T-helper 22 cell (primary cell): ENCODE measurements at places on chromosomes 12 and 14.

DNA sequence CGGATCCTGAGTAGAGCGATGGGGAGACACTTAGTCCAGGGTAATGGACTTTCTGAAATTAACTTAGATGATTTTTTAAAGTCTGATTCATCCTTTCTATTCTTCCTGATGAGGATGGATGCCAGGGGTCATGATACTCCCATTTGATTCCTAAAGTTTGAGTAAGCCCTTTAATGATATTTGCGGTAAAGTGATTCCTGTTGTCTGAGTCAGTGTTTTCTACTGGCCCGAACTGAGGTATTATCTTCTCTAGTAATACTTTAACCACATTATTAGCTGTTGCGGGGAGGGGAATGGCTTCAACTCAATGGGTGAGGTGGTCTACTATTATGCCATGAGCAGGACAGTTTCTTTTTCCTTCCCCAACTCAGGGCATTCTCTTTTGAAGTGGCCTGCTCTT, 111.6 kb downstream of the RIN3 start:
- no peak for DNase-seq

- DNase-seq = no peak
Observed at GRCh38 chr12:10855807-10856206, 6.5 kb upstream of the PRR4 start.

GRCh38 chr12:119206348-119207062, 27.8 kb downstream of the HSPB8 start:
- no peak for DNase-seq

- no peak for DNase-seq
Observed at GRCh38 chr14:40911141-40911540, 695.5 kb upstream of the LRFN5 start.

GRCh38 chr14:35818346-35819115, 7.6 kb upstream of the BRMS1L start:
- no peak for DNase-seq

DNA sequence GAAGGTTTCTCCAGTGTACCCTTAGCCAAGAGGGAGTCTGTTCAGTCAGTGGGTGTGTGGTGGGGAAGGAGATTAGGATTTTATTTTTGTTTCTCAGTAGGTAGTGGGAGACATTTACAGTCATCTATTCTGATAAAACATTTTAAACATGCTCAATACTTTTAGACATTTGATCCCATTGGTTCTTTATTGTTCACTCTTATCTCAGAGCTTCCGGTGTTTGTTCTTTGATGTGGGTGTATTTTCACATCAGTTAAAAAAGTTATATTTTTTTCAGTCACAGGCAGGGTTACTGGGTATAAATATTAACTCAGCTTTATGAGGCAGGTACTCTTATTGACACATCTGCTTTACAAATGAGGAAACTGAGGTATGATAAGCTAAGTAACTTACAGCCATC, 43.3 kb upstream of the LRRK2 start:
- DNase-seq = no peak

DNA sequence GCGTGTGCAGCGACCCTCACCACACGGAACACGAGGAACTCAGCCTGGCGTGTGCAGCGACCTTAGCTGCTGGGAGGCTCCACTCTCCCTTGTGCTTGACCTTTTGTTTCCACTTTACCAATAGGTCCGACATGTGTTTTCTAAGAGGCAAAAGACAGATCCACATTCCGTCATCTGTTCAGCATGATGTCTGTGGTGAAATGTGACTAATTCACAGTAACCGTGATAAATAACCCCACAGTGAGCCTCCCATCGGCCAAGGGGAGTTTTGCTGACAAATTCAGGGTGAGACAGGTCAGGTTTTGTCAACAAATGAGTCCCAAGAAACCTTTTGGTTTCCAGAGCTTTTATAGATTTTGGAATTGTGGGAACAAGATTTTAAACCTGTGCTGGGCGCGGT, 55.9 kb downstream of the MOK start:
- no peak for DNase-seq

- DNase-seq = no peak
Observed at GRCh38 chr12:20798554-20798953, 12.0 kb upstream of the SLCO1B3 start.

DNA sequence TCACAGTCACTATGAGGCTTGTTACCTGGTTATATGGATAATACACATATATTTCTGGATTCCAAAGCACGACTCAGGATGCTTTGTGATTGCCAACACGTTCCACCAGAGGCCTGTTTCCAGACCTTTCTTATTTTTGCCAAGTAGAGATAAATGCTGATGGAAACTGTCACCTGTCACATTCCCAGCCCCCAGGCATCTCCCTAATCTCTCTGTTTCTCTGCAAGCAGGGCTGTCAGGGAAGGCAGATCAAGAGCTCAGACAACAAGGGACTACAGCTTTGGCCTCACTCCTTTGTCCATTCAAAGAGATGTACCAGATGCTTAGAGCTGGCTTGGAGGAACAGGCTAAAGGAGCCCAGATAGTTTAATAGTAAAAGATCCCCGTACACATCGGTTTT, 21.8 kb upstream of the DDHD1 start:
- DNase-seq = no peak

DNA sequence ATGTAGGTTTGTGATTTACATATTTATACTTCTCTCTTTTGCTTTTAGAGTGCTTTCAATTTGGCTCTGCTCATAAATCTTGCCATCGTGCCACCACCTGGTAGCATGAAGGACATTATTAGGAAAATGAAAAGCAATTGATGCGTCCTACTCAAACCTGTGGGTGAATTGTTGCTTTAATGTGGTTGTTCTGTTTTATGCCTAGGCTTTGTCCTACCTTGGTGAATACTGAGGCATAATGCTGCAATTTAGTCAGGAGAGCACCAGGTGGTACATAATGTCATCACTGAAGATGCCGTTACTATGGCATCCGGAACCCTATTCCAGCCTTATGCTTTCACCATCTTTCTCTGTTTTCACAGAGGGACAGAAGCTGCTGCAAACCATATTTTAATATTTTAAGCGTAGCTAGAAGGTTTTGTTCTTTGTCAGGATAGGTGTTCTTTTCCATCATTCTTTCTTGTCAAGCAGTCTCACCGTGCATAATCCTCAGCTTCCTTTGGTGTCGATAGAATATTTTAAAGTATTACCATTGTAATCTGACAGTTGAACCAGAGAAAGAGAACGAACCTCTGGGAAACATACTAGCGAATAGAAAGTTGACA, 68.5 kb upstream of the PKP2 start:
- no peak for DNase-seq

DNA sequence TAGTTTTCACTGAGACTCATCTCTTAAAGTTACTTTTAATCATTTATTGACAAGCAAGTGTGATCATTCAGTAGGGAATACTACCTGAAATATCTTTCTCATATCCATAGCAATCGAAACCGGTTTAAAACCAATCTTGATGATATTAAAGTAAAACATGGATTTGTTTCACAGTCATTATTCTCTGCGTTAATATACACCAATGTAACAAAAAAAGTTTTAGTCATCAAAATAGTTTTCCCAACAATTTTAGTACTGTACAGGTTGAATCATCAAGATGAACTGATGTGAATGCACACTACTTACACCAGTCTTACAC, 137.0 kb upstream of the KRAS start:
- DNase-seq = no peak
